Stimulated activated CD8-positive, alpha-beta memory T cell treated with anti-CD3 and anti-CD28 coated beads, Interleukin-12 subunit alpha, Interleukin-12 subunit beta, amount 100 ng/mL, for 4 hours (primary cell): ENCODE measurements at places on chromosomes 6 and 20.

DNA sequence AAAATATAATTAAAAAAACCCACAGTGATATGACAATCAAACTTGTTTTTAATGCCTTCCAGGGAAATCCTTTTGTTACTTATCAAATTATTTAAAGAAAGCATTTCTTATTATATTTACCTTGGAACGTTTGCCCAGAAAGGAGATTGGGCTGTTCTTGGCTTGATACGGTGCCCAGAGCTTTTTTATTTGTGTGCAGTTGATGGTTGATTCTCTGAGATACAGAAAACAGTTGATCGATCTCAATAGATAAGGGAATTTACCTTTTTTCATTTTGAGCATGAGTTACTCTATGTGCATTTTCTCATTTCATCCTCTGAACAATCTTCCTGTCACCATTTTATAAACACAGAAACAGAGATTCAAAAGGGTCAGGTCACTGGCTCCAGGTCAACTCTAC is 72.5 kb upstream of the NEDD9 start:
- no peak for DNase-seq

DNA sequence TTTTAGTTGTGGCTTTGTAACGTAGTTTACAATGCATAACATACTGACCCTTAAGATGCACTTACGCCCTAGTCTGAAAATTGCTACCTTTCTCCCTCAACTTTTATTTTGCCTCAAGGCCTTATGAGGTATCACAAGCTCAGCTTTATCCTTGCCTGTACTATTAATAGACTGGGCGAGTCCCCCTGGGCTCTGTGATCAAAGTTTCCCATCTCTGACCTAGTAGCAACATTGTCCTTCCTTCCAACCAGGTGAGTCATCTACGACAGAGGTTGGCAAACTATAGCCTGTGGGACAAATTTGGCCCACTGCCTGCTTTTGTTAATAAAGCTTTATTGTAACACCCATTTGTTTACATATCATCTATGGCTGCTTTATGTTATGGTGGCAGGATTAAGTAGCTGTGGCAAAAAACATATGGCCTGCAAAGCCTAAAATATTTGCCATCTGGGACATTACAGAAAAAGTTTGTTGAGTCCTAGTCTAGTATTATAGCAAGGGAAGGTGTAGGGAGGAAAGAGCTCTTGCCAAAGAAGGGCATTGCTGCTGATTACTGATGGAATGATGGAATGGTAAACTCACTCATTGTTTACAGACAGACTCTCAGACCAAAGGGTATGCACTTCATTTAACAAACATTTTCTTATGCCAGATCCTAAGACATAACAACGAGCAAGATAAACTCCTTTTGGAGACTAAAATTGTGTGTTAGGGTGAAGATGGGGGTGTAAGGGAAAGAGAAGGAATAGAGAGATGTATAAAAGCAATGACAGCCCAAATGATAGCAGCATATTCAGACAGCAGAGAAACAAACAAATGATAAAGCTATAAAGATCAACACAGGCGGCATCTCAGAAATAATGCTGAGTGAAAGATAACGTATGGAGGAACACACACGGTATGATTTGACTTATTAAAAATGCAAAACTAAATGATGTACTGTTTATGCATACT is 74.2 kb downstream of the SLC22A23 start:
- no peak for DNase-seq

DNA sequence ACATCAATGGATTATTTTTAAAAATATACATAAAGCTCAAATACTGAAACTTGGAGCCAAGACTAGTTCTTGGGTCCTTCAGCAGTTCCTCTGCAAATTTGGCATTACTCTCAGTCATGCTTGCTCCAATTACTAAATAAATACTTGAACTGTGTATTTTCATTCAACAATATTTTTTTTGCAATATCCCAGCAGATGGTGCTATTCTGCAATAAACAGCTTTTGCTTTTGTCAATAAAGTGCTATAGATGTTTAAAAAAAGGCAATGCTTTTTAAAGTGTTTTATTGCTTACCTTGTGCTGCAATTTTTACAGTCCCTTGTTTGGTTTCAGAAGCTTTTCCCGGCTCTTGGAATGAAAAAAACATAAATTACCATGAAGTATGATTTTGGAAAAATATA is 243.4 kb downstream of the TRDN start:
- no peak for DNase-seq

DNA sequence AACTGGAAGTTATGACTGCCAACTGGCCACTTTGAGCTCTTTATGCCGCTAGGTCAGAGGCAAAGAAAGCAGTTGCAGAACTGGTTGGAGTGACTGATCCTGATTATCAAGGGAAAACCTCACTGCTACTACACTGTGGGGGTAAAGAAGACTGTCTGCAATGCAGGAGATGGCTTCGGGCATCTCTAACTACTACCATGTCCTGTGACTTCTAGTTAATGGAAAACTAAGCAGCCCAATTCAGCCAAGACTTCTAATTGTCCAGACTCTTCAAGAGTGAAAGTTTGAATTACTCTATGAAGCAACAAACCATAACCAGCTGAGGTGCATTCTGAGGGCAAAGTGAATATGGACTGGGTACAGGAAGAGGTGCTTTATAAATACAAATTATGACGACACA is 773.6 kb upstream of the SLC35B3 start:
- no peak for DNase-seq

GRCh38 chr6:165081944-165082532 is 227.4 kb downstream of the C6orf118 start:
- no peak for DNase-seq

GRCh38 chr6:84425971-84426705 is 198.7 kb upstream of the CEP162 start:
- no peak for DNase-seq

DNA sequence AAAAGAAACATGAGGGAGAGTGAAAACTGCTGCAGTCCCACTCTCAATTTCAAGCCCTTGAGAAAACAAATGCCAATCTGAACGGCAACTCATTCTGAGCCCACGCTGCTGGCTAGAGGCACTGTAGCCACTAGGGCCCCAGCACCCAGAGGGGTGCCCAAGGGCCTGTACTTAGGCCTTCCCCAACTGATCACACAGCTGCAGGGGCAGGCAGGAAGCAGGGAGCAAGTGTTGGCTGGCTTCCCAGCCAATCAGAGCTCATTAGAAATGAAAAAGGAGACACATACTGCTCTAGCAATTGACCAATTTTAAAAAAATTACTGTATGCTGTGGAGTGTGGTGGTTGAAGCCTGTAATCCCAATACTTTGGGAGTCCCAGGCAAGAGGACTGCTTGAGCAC is 3.7 kb upstream of the BEND3 start:
- DNase-seq: no peak

- DNase-seq: no peak
Observed at GRCh38 chr20:10524643-10525042, 89.5 kb downstream of the SLX4IP start.

DNA sequence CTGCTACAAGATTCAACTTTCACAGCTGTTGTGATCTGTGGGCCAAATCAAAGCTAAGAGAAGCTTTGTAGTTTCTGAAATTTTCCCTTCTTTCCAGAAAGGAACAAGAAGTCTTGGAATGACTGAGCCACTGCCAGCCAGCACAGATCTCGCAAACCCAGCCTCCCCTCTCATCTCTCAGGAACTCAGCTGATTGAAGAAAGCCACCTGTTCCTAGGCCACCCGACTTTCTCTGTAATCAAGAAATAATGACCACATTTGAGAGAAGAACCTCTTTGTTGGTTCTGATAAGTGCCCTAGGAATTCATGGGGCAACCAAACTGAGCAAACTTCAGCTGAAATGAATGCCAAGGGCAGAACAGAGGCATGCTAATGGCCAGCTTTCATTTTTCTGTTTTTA is 61.7 kb downstream of the HDGFL1 start:
- DNase-seq: no peak

GRCh38 chr6:152204591-152204990 is 397.1 kb downstream of the ESR1 start:
- DNase-seq: no peak

GRCh38 chr6:68673255-68673654 is 38.2 kb downstream of the ADGRB3 start:
- DNase-seq: no peak

- no peak for DNase-seq
Observed at GRCh38 chr6:2733736-2734480, 16.8 kb downstream of the MYLK4 start.

DNA sequence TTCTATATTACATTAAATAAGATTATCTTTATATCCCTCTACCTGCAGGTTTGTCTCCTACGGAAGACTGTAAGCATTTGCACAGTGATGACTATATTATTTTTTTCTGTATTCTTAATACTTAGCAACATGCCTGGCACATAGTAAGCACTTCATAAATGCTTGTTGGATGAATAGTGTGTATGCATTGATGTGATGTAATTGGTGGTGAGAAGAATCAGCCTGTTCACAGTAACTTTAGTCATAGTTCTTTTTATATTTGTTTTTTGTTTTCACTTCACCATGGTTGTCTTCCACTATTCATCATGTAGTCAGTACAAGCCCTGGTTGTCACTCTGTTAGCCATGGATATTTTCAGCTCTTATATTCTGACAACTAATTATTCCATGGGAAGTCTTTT is 184.0 kb upstream of the FLRT3 start:
- DNase-seq: no peak

DNA sequence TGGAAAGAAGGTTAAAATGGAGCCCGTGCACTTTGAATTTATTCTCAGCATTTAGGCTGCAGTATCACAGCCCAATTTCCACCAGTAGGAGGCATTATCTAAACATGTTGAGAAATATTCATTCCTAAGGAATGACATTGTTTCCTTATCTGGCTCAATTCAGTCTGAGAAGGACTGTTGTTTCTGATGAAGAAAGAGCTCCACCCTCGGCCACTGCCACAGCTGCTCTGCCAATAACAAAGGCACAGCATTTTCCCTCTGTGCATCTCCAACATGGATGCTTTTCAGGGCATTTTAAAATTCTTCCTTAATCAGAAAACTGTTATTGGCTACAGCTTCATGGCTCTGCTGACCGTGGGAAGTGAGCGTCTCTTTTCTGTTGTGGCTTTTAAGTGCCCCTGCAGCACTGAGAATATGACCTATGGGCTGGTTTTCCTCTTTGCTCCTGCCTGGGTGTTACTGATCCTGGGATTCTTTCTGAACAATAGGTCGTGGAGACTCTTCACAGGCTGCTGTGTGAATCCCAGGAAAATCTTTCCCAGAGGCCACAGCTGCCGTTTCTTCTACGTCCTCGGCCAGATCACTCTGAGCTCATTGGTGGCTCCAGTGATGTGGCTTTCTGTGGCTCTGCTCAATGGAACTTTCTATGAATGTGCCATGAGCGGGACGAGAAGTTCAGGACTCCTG is at the start of gene CALHM5:
Gene CALHM5 (plus strand): TSS at position 216 of the 687 bp plus-strand sequence. CDS start 58 bp downstream, at position 274.
- no peak for DNase-seq

GRCh38 chr6:15628499-15629131 is 34.2 kb downstream of the DTNBP1 start:
- peak; percentile 19 for DNase-seq

DNA sequence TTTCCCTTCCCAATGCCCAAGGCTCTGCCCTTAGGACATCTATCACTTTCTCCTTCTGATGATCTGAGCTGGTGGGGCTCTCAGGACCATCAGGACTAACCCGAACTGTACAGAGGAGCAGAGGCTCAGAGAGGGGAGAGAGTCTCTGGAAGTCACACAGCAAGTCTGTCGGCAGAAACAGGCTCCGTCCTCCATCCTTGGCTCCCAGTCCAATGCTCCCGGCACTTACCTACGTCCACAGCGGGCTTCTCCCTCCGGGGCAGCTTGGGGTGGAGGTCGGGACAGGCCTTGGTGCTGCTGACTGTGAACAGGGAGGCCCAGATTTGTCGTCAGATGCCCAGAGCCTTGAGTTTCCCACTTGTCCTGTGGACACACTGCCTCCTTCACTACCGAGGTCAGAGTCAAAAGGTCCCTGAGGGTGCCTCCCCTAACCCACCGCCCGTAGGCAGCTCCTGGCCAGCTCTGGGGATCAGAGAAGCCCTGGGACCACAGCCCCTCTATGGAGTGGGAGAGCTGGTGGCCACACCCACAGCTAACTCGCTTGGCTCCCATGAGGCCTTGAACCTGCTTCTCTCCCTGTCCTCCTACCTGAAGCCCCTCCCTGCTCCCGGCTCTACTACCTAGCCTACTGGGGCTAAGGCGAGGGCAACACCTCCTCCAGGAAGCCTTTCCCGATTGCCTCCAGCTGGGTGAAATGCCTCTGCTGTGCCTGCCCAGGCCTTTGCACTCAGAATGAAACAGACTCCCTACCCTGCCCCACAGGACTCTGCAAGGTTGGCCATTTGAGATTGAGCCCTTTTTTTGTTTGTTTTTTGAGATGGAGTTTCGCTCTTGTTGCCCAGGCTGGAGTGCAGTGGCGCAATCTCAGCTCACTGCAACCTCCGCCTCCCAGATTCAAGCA is 22.6 kb downstream of the VSTM2L start:
- no peak for DNase-seq

- DNase-seq: no peak
Observed at GRCh38 chr20:46688151-46689081, 828 bp downstream of the TP53RK start.

DNA sequence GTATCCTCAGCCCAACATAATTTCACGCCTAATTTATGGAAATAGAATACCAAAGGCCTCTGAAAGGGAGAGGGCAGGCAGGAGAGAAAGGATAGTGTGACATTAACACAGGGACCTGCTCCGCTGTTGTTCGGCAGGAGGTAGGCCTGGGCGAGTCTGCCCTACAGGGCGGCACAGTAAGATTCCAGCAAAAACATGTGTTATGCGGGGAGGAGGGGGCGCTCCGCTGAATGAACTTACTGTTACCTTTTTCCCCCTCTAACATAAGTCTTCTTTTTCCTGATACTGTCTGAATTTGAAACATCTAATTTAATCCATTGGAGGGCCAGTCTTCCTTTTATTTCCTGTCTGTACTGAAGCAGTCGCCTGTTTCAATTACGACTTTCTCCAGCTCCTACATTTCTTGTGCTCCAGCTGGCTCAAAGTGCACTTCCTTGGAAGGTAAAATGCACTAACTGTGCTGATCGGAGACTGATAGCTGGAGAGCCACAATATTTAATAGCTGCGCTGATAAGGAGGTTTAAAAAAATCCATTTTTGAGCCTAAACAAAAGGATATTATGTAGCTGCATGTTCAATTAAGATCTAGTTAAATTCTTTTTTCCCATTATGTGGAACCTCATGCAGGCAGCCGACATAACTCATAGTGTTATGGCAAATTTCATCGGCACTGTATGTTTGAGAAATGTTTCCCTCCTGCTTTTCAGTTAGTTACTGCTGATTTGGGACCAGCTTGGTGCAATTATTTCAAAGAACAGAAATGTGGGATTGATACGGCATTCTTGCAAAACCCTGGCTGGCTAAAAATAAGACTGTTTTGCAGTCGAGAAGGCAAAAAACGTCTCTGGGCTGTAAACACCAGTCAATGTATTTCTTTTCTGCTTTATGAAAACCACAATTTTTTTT is 193.0 kb downstream of the FOXC1 start:
- no peak for DNase-seq

- DNase-seq: no peak
Observed at GRCh38 chr20:35699957-35700624, 886 bp downstream of the ROMO1 start.
